Activated T-helper 17 cell treated with anti-CD3 and anti-CD28 coated beads, Interleukin-2, amount 50 U/mL, for 72 hours (primary cell): ENCODE measurements at places on chromosomes 6 and 20. TPM values are rescaled to one million over a fixed set of nuclear protein-coding genes. Genes with fewer than 3 reads are reported as not detected.
A peak's percentile ranks its signal among the peaks of the same experiment; 100 is the strongest.

- ATAC-seq: no peak
Measured at GRCh38 chr6:24649691-24650090, 3.7 kb upstream of the KIAA0319 start.

DNA sequence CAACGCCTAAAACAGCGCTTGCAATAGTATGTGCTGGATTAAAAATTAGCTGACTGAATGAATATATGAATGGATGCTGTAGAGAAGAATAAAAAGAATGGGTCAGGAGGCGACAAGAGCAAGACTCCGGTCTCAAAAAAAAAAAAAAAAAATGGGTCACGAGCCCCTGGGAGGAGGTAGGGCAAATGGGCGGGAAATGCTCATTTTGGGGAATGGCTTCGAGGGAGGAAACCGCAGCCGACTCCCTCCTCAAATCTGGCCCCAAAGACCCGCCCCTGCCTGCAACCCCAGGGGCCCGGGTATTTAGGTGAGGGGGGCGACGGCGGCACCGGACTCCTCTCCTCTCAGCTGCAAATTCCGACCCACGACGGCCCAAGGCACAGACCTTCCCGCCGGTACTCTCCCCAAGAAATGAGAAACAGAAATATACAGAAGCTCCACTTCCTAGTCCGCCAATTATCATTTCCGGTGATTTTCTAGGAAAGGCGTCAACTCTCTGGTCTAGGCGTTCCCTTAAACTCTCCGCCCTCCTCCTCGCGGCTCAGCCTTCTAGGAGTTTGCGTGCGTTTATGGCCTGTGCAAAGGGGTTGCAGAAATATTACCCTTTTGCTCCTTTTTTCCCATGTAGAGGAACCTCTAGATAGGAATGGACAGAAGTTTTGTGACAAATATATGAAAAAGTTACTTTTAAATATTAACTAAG lies at the start of gene ZNF311:
Gene ZNF311, minus strand, starts transcription at position 133 of the 703 bp plus-strand sequence. CDS start 1,361 bp downstream, outside the sequence.
- peak; percentile 99 for ATAC-seq

The BPIFA1 gene
- total RNA-seq: not detected

The OOEP gene
- total RNA-seq: 1.0 TPM

DNA sequence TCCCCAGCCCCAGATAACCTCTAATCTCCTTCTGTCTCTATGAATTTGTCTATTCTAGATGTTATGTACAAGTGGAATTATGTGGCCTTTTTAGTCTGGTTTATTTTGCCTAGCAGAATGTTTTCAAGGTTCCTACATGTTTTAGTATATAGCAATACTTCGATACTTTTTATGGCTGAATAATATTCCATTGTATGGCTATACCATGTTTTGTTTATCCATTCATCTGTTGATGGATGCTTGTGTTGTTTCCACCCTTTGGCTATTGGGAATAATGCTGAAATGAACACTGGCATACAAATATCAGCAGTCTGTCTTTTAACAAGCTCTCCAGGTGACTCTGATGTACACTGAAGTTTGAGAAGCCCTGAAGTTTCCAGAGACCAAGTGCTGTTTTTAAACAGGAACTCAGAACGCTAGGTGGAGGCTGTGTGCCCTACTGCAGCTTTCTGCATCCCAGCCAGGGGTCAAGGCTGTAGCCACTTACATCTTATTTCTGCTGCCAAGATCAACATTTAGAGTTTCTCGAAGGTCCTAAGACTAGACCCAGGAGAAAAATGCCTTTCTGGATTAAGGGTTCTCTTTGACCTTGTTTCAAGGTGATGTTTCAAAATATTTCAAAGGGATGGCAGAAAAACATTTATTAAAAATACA lies 123.0 kb downstream of the SOBP start:
- ATAC-seq: no peak

DNA sequence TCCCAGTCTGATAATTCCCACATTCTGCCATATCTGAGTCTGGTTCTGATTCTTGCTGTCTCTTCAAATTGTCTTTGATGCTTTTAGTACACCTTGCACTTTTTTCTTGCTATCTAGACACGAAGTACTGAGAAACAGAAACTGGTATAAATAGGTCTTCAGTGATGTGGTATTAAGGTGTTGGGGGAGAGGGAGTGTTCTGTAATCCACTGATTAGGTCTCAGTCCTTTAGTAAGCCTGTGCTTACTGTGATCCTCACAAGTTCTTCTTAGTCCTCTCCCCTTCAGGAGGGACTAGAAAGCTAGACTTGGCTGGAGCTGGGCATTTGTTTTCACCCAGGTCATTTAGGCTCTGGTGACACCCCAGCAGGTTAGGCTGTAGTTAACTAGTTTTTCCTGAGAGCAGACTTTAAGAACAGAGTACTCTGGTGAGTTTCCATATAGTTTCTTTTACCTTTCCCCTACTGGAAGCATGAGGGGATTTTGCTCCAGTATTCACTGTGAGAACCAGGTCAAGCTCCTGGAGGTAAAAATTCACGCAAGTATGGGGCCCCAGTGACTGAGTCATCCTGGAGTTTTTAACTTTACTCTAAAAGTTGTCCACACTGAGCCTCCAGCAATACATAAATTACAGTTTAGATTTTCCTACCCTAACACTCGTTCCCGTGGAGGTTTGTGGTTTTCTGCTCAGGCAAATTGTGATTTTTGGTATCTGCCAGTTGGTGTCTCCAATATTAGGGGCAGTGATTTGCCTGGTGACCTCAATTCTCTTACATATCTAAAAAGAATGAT lies 154.6 kb downstream of the CDKAL1 start:
- ATAC-seq: peak; percentile 82

DNA sequence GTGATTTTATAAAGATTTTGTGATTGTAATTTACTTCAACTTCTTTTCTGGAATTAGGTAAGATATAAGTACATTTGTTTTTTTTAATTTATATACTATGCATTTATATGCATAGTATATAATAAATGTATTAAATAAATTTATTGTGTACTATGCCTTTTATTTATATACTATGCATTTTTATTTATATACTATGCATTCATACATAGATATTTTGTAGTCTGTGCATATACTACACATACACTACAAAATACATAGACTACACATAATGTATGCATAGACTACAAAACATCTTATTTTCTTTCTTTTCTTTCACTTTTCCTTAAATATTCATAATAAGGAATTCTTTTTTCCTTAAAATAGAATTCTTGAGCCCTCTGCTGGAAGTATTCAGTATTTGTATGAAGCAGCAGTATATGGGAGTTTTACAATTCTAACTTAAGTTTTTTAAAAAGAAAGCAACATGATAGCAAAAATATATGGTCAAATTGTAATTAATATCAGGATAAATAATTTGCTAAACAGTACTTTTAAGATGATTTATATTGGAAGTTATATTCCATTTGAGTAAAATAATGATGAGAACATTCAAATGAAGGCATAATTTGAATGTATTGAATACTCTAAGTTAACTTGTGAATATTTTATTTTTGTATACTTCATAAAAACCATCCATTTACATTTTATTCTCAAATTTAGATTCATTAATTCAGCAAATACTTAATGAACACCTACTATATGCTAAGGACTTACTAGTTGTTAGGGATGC lies 129.3 kb downstream of the KLHL32 start:
- ATAC-seq: no peak

The PAK5 gene
- total RNA-seq: not detected

The BPI gene
- not detected for total RNA-seq

The SULF2 gene
- 2.2 TPM for total RNA-seq

- ATAC-seq: peak; percentile 38
Measured at GRCh38 chr6:142409794-142410193, 108.0 kb downstream of the ADGRG6 start.

DNA sequence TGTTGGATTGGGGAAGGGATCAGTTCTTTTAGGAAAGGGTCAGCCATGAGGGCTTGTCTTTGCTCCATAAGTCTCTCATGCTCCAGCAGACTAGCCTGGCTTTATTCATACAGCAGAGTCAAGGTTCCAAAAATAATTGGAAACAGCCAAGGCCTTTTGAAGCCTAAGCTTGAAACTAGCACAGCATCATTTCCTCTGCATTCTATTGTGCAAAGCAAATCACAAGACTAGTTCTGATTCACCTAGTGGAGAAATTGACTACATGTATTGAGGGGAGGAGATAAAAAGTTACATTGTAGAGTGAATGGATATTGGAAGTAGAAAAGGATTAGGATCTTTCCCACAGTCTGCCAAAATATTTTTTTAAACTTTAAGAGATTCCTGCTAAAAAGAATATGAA lies 159.3 kb upstream of the PLCB4 start:
- ATAC-seq: no peak

- ATAC-seq: no peak
Measured at GRCh38 chr6:15927531-15928225, 201.2 kb upstream of the MYLIP start.

The GGTLC1 gene
- total RNA-seq: not detected
